Esophagus (tissue), 2 donors: ENCODE measurements at places on chromosomes 7 and 10. TPM values are rescaled to one million over a fixed set of nuclear protein-coding genes. Genes with fewer than 3 reads are reported as not detected.

The UBTD1 gene
- 6.7 TPM for polyA plus RNA-seq

The IFIT1B gene
- not detected for polyA plus RNA-seq

The MRPS17 gene
- 9.8 TPM for polyA plus RNA-seq

The COMTD1 gene
- polyA plus RNA-seq: 153 TPM

The GIMAP4 gene
- 4.6 TPM for polyA plus RNA-seq

The LRRC17 gene
- polyA plus RNA-seq: 0.26 TPM

The CFTR gene
- polyA plus RNA-seq: 0.29 TPM

The BMPER gene
- 0.06 TPM for polyA plus RNA-seq

The COL13A1 gene
- 2.0 TPM for polyA plus RNA-seq

The NANOS1 gene
- 1.1 TPM for polyA plus RNA-seq

The TSPAN12 gene
- 3.0 TPM for polyA plus RNA-seq

The ANKRD26 gene
- 1.5 TPM for polyA plus RNA-seq

The LIPM gene
- polyA plus RNA-seq: not detected

The MSMB gene
- polyA plus RNA-seq: 0.59 TPM

The SPDYE3 gene
- polyA plus RNA-seq: 0.05 TPM

The TIMM23B gene
- polyA plus RNA-seq: 6.1 TPM

The UCN3 gene
- not detected for polyA plus RNA-seq

The FGFR2 gene
- polyA plus RNA-seq: 15.4 TPM

The SOSTDC1 gene
- polyA plus RNA-seq: 2.1 TPM

The OR13A1 gene
- polyA plus RNA-seq: 0.86 TPM

The TRIL gene
- 1.2 TPM for polyA plus RNA-seq

The FGL2 gene
- 4.5 TPM for polyA plus RNA-seq

The GDF2 gene
- polyA plus RNA-seq: not detected

The BAIAP2L1 gene
- 23.1 TPM for polyA plus RNA-seq

The OPN1SW gene
- not detected for polyA plus RNA-seq

The ZNF425 gene
- polyA plus RNA-seq: 1.9 TPM

The GDF10 gene
- 0.33 TPM for polyA plus RNA-seq

The CH25H gene
- polyA plus RNA-seq: 2.8 TPM
